Activated naive CD4-positive, alpha-beta T cell treated with Interleukin-2 at 50 U/mL for 16 hours (primary cell): ENCODE measurements at places on chromosomes 16 and 17.

GRCh38 chr16:81923296-81923695 is 88.0 kb downstream of the SDR42E1 start:
- DNase-seq, result no peak

DNA sequence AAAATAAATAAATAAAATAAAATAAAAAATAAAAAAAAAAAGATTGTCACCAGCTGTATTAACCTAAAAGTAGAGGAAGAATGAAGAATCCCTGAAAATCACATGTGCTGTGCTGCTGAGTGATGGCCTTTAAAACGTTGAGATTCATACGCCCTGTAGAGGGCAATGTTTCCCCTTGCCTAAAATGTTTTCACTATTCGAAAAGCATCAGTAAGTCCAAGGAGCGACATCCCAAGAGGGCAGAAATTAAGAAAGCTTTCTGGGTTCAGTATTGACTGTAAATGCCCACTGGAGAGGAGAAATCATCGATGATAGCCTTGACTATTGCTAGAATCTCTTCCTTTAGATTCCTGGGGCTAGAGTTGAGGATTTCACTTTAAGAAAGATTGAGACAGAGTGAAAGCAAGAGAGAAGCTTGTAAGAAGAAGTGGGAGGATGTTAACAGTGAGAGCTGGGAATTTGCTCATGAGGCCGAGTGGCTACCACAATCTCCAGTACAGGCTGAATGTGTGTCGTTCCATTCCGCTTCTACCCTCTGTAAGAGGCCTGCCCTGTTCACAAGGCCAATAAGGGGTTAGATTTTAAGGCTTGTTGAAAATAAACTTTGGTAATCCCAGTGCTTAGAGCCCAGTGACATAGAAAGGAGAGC is 170.8 kb upstream of the FAM20A start:
- no peak for DNase-seq

GRCh38 chr16:84209989-84210388 is 19.0 kb downstream of the ADAD2 start:
- no peak for DNase-seq

- no peak for DNase-seq
These were observed 27.9 kb upstream of the DBNDD1 start for GRCh38 chr16:90046971-90047713.

DNA sequence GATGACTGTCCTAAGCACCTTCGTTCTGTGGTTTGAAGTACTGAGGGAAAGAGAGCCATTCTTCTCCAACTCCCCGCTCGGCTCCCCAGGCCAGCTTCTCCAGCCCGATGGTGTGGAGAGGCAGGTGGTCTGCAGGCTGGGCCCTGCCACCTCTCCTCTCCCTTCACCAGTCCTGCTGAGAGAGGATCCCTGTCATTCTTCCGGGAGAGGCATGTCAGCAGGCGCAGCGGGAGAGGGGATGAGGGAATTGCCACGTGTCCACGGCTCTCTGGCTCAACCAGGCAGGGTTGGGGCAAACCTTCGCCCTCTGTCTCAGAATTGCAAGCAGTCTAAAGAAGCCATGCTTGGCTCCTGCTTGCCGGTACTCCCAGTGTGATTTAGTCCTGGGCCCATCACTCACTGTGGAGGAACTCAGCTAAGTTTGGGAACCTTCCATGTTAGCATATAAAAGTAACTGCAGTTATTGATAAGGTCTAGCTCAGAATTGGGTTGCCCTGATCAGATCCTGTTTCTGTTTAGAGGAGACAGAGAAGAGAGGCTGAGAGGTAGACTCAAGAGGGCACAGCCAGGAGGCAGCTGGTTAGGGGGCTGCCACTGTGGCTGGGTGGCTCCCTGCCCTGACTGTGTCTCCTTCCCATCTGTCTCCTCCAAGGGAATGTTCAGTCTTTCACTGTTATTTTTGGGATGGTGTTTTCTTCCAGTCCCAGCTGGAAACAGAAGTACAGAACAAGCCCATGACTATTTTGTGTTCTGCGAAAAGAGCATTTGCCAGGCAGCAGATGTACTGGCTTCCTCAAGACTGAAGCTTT is 17.4 kb downstream of the HS3ST3B1 start:
- DNase-seq, result no peak

DNA sequence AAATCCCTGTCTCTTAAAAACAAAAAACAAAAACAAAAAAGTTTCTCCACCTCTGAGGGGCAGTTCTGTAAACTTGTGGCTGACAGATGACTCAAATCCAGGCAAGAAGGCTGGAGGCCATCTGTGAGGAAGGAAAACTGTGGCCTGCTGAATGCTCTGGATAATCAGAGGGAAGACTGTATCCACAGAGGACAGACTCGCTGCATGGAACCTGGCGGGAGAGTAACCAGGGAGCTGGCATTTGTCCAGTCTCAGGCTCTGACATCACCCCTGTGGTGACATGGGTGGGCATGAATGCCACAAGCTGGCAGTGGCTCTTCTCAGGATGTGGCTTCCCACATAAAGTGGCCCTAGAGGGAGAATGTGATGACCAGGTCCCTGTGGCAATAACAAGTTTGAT is 2.8 kb upstream of the KSR1 start:
- DNase-seq, result no peak

DNA sequence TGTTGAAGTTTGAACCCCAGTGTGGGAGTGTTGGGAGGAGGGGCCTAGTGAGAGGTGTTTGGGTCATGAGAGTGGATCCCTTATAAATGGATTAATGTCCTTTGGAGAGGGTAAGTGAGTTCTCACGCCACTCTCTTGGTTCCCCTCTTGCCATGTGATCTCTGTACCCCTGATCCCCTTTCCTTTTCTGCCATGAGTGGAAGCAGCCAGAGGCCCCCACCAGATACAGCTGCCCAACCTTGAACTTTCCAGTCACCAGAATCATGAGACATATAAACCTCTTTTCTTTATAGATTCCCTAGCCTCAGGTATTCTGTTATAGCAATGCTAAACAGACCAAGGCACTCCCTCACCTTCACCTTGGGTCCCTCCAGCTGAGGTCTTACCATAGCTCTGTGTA is 7.4 kb downstream of the SLC6A2 start:
- no peak for DNase-seq

DNA sequence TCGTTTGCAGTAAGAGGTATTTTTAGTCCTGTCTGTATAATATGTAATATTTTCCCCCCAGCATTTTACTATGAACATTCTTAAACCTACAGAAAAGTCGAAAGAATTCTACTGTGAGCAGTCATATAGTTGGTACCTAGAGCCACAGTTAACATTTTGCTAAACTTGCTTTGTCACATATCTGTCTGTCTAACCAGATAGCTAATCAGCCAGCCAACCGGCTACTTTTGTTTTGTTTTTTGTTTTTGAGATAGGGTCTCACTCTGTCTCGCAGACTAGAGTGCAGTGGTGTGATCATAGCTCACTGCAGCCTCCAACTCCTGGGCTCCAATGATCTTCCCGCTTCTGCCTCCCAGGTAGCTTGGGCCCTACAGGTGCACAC is 73.3 kb downstream of the ABCC1 start:
- no peak for DNase-seq

DNA sequence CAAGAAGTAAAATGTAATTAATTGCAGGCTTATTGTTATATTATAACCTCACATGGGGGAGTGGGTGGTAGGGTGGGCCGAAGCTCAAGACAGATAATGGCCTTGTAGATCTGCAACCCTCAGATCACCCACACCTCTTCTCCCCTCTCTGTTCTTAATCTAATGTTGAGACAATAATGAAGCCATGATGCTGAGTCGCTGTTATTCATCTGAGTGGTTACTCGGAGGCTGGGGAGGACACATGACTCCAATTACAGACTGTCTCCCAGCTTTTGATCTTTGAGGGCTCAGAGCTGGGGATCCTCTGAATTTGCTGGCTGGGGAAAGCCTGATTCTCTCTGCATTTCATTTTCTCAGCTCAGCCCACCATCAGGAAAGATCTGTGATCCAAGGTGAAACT is 275.3 kb downstream of the SHISA9 start:
- no peak for DNase-seq

DNA sequence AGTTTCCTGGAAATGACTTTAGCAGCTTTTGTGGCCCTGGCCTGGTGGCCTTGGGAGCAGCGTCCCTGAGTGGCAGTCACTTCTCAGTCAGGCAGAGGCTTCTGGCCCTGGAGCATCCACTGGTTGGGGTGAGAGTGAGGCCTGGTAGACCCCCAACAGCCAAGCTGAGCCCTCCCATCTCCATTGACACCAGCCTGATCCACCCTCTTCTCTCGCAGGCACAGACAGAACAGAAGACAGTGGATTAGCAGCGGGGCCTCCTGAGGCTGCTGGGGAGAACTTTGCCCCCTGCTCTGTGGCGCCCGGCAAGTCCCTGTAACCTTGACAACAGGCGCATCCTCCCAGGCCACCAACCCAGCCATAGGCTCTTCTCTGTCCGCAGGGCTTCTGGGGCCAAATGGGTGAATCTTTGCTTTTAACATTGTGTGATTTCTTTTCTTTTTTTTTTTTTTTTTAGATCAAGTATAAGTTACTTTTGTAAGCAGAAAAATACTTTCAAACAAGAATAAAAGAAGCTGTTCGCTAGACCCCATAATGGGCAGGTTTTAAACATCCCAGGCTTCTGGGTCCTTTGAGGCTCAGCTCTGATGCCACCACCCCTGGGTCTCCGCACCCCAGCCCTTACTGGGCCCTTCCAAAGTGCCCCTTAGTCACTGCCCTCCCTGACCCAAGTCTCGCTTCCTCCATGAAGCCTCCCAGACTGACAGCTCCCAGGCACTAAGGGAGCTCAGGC is 12.7 kb upstream of the FLYWCH1 start:
- no peak for DNase-seq

- no peak for DNase-seq
These were observed 119.9 kb downstream of the COPRS start for GRCh38 chr17:31738996-31739699.

DNA sequence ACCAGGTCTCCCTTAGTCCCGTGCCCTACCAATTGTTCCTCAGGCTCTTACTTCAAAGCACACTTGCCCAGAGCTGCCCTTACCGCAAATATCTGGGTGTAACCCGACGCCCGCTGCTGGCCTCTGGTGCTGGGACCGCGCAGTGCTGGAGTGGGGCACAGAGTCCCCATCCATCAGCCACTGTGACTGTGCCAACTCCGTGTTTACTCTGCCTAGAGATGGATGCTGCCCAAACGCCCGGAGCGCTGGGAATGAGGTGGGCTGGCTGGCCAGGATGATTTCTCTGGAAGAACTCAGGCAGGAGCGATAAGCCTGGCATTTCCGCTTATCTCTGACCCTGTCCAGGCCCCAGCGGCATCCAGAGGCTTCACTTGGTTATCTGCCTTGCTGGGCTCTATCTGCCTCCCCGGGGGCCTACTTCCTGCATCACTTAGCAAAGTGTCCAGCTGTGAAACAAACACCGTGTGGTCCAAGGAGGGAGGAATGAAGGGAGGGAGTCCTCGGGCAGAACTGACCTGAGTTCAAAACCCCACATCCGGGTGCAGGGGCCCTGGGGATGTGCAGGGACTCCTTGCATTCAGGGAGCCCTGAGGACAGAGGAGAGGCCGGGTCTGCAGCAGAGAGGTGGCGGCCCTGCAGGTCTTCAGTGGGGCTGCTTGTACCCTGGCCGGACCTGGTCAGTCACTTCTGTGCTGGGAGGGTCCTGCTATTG is 9.4 kb upstream of the MYLK3 start:
- no peak for DNase-seq

DNA sequence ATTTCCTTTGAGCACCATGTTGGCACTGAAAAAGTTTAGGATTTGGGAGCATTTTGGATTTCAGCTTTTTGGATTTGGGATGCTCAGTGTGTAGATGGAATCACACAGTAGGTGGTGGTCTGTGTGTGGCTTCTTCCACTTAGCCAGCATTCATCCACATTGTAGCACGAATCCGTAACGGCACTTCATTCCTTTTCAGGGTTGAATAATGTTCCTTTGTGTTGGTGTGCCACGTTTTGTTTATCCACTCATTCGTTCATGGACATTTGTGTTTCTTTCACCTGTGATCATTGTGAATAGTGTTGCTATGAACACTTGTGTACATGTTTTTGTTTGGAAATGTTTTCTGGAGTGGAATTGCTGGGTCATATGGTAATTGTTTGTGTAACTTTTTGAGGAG is 85.1 kb downstream of the RAP1GAP2 start:
- no peak for DNase-seq

GRCh38 chr16:57911743-57912142 is 59.2 kb downstream of the CNGB1 start:
- DNase-seq, result no peak

GRCh38 chr17:15944759-15945526 is at the start of gene ADORA2B:
TSS of gene ADORA2B (plus strand) at chr17:15945130. CDS start at chr17:15945249, 119 bp downstream.
- DNase-seq, result peak; percentile 57

DNA sequence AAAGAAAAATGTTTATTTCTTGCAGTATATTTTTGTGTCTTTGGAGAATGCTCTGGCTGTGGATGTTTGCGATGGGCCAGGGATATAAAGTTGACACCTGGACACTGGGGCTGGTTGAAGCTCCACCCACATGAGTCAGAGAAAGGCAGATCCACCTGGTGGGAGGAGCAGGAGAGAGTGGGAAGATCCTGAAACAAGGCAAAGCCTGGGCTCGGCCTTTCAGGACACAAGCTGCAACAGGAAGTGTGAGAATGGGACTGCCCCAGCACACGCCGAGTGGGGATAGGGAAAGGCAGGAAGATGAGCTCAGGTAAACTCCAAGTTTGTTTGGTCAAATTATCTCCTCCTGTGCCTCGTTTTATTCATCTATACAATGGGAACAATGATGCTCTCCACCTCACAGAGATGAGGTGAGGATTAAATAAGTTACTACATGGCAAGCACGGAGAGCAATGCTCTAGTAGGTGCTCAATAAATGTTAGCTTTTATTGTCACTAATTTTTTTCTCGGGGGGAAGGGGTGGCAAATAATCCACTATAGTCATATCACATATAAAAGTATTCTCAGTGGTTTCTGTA is 21.4 kb upstream of the PITPNM3 start:
- no peak for DNase-seq

GRCh38 chr16:66369055-66369592 is 2.6 kb downstream of the CDH5 start:
- DNase-seq, result no peak
